ENCODE measurements at places on chromosomes 6 and 20.

DNA sequence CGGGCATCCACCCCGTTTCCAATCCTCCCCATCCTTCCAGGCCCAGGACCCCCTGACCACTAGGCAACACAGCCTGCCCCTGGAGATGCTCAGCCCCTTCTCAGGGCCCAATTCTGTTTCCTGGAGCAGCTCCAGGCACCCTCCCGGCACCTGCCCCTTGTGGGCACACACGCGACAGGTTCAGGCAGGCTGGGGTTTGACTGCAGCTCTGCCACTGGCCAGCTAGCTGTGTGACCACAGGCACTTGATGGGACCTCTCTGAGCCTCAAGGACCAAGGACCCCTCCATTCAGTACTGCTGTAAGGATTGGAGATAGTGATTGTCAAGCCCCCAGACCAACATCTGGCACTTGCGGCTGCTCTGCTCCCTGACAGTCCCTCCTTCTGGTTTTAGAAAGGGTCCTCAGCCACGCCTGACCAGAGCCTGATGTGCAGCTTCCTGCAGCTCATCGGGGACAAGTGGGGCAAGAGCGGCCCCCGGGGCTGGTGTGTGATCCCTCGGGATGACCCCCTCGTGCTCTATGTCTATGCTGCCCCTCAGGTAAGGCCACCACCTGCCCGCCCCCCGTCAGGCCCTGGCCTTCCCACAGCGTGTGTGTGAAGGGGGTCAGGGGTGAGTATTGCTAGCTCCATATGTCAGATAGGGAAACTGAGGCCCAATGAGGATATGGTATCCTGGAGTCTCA, 21.7 kb downstream of the FGD2 start:
- DNase-seq = no peak

DNA sequence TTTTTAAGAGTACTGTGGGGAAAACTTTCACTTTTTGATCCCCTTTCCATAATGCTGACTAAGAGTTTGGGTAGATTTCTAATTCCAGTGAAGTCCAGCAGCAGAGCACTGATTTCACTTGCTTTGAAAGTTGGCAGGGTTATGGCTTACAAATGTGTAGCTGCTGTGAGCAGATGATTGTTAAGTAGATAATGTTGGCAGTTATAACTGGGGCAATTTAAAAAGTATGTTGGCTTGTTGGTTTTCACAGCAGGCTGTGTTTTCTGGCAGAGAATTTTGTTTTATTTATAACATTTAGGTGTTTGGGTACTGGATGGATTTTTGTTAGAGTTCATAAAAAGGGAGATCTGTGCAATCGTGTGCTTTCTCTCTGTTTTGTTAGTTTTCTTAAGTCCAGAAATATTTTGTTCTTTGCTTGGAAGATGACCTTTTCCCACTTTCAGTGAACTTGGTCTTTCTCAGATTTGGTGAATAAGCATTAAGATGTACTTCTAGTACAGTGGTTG, 31.4 kb downstream of the AFDN start:
- DNase-seq = peak; percentile 82

DNA sequence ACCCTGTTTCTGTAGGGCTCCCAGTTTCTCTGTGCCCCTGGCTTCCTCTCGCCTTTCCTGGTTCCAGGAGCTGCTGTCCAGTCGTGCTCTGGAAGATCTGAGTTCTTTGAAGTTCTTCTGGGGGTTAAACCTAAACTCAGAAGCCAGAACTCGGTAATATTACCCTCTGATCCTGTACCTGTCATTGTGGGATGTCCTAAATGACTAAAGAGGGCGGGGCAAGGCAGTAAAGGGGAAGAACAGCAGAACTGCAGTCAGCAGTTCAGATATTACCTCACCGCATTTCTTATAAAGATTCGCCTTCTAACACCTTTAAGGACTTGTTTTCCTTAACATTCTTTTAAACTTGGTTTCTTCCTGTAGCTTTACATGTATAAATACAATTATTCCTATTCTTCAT, 63.9 kb downstream of the FAM120B start:
- no peak for DNase-seq

DNA sequence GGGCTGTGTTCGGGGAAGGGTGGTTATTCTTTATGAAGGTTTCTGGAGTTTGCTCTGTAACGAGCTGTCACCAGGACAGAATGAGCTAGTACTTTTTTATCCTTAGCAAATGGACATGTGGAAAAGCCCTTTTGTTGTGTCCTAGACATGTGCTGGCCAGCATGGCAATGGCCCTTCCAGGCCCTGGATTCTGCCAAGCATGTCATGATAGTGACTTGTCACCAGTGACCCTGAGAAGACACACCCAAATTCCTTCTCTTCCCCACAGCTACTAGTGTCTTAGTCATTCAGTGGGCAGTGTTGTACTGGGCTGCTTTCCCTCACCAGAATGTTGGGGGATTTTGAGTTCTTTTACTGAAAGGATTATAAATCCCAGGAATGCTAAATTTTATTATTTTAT, 74.0 kb upstream of the XRN2 start:
- DNase-seq = no peak

DNA sequence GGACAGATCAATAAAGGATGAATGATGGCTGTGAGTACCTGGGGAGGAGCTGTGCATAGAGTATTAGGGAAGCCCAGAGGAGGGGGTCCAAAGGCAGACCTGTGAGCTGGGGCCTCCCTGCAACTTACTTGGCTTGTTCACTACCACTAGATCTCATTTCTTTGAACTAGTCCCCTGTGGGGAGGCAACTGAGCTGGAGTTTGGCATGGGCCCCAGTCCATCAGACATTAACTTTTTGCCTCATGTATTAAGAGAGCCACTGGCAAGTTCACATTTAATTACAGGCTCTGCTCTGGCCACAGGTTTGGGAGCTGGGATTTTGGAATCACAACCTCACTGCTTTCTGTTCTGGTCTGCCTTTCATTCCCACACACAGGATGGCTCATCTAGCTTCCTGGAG, 254.1 kb downstream of the PRL start:
- peak; percentile 21 for DNase-seq

DNA sequence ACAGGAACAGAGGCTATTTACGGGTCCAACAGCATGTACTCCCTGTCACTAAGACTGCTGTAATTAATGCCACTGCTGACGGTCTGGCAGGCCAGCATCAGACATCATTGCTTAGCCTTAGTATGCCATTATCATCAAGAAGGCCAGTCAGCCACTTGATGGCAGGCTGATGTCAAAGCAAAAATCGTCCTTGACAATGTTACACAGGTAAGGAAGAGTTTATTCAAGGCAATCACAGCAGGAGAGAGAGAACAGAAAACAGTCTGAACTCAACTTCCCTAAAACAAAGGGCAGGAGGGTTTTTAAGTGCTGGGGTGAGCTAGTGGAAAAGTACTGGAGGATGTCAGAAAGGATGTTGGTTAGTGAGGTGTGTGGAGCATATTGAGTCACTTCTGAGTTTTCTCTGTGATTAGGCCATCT, 25.1 kb downstream of the FKBP1C start:
- DNase-seq = no peak

GRCh38 chr6:156279261-156279969, 497.8 kb upstream of the ARID1B start:
- no peak for DNase-seq

DNA sequence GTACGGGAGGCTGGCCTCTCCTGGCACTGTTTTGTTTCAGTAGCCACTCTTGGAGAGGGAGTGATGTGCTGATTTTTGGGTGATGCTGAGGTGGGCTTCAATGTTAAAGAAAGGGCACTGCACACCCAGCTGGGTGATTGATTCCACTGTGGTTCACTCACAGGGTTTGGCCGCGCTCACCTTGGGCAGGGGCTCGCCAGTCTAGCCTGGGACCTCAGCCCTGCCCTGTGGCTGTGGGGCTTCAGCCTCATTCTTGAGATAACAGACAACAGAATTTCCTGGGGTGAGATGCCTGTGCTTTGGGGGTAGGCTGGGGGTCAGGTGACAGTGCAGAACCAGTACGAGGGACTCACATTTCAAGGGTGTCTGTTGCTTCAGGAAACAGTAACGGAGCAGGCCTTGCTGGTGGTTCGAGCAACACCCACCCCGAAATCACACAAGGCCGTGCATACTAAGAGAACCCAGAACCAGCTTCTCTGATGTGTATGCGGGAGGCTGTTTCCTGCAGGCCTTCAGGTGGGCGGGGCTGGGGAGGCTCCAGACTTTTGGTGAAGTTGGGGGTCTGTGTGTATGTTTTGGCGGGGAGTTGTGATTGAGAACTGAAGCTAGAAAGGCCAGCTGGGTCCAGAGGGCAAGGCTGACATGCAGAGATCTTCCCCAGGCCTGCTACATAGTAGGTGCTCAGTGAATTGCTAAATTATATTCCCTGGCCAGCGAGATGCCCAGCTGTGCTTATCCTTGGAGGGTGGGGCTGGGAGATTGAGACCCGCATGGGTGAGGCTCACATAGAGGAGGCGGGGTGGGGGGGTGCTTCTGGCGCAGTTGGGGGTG, 154.2 kb upstream of the RNF24 start:
- DNase-seq = no peak

DNA sequence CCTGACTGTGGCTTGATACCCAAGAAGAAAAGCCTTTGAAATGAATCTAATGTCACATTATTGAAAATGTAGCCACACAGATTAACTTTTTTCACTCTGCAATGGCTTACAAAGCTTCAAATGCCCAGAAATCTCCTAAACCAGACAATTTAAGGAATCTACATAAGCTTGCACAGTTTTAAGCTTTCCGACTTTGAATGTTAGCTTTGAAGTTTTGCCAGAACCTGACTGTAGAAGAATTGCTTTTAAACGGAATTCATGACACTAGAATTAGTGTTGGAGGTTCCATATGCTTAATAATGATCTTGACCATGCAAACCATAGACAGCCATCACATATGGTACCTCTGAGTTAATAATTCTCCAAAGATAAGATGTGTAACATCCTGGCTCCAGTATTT, 798.5 kb upstream of the EPHA7 start:
- peak; percentile 1 for DNase-seq

DNA sequence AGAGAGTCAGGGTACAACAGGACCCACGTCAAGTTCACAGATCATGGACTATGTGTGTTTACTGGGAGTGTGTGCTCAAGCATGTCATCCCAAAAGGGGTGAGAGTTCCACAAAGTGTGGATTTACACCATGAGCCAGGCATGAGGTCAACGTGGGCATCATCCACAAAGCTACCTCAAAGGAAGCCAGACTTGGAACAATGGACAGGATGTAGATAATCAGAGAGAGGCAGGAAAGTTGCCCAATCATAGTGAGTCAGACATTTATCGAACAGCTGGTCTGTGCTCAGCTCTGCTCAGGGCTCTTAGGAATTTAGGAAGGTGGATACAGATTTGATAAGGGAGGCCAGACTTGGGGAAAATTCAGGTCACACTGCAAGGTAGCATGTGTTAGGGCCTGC, 317.2 kb upstream of the CDYL start:
- DNase-seq = peak; percentile 80

- peak; percentile 31 for DNase-seq
Observed at GRCh38 chr6:46954837-46955451, 33.2 kb upstream of the ADGRF5 start.
